NCI-H2171 (cell line): ENCODE measurements at places on chromosomes 5 and 9.

DNA sequence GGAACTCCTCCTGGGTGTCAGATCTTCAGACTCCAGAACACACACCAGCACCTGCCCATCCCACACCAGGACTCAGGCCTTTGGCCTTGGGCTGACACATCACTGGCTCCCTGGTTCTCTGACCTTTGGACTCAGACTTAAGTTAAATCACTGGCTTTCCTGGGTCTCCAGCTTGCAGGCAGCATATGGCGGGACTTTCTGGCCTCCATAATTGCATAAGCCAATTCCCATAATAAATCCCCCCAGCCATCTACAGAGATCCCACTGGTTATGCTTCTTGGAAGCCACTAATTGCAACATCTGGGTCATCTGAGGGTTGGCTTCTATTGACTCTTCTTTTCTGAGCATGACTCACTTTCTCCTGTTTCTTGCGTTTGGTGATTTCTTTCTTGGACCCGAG, 80.3 kb upstream of the SARDH start:
- DNase-seq: no peak

DNA sequence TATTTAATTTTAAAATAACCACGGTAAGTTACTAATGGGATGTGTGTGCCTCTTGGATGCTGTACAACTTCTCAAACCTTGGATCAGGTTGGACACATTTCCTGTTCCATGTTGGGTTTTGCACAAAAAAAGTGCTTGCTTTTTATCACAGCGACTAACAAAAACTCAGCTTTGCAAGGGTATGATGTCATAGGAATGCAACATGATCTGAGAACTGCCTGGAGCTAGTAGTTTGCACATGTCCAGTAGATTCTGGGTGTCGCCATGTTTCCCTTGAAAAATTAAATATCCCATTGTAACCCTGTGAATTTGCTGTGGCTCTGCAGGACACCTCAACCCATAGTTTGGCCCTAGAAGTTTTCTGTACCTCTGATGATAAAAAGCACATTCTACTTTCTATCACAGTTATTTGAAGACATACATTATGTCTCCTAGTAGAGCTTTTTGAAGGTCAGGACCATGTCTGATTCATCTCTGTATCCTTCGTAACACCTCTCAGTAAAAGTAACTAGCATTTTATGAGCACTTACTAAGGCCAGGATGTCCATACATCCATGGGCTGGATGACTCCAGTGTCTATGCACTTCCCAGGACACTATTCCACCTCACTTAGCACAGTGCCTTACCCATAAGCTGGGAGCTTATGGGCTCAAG, 11.5 kb upstream of the FRMPD1 start:
- no peak for DNase-seq

DNA sequence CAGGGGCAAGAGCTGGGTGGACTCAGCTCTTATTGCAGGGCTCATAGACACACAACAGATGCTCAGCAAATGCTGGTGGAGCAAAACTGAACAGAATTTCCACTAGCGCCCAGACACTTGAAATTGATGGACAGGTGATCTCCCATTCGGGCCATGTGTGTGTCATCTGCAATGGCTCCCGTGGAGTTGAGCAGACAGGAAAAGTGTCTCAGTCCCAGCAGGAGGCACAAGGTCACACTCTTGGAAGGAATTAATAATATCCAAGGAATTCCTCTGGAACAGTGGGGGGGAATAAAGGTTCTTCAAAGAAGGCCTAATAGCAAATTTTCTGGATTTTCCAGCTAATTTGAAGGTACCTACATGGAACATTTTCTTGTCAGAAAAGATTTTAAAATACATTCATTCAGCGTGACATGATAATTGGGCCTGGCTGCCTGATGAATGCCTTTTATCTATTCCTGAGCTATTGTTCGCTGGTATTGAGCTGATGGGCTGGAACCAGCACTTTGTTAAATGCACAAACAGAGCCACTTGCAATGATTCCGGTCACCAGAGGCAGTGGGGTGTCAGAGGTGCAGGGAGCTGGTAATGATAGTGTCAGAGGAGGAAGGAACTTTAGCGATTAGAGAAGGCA, 31.5 kb upstream of the ALDH1B1 start:
- no peak for DNase-seq

DNA sequence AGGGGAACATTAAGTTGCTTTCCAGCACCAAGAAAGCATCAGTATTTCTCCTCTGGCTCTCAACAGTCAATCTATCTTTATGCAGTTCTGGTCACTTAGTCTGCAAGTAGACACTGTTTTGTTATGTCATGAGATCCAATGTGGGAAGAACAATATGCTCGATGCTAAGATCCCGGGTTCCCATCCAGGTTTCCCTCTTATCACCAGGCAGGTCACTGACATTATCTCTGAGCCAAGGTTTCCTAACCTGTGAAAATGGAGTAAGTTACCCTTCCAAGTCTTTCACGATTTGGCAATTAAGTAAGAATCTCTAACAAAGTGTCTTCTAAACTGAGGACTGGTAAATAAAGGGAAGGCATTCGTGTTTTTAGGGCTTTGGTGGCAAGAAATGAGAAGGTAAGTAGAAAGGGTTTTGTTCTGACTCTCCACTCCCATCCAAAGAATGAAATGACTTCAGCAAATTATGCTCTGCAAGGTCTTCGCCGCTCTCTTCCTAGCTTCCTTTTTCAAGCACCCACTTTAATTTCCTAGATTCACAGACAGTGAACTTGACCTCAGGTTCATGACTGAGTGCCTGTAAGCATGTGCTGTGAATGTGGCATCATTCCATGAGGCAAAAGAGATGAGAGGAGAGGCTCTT, 86.4 kb downstream of the DCP2 start:
- no peak for DNase-seq

- no peak for DNase-seq
Observed at GRCh38 chr5:81965524-81965923, 6.3 kb upstream of the ATG10 start.

DNA sequence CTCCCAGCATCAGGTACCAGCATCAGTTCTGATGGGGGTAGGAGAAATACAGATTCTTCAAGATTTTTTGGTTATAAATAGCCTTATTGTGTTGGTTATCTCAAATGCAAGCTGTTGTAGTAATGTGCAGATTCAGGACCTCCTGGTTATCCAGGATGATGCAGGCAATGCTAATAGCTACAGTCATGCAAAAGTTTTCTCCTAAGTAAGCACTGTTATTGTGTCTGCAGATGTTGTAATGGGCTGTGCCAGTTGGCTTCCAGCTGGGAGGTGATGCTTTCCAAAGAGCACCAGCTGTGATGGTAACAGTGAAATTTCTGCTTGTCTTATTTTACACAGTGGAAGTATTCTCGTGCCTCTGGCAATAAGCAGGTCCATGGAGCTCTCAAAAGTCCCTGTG, 719.2 kb upstream of the CTNND2 start:
- no peak for DNase-seq

- no peak for DNase-seq
Observed at GRCh38 chr5:22057012-22057411, 796.1 kb downstream of the CDH12 start.

DNA sequence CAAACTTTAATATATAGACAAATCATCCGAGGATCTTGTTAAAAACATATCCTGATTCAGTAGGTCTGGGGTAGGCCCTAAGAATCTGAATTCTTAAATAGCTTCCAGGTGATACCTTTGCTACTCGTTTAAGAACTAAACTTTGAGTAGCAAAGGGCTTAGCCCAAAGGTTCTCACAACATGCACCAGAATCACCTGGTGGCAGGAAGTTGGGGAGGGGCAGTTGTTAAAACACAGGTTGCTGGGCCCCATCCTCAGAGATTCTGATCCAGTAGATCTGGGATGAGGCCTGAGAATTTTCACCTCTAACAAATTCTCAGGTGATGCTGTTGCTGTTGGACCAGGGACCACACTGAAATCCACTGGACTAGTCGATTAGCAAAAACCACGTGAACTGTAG, 20.0 kb upstream of the RGMB start:
- DNase-seq: no peak

GRCh38 chr9:81598811-81599210, 90.5 kb downstream of the TLE1 start:
- DNase-seq: no peak

- DNase-seq: no peak
Observed at GRCh38 chr5:106587-106986, 14.6 kb downstream of the PLEKHG4B start.

GRCh38 chr9:130138171-130138653, 34.0 kb upstream of the NCS1 start:
- DNase-seq: no peak

DNA sequence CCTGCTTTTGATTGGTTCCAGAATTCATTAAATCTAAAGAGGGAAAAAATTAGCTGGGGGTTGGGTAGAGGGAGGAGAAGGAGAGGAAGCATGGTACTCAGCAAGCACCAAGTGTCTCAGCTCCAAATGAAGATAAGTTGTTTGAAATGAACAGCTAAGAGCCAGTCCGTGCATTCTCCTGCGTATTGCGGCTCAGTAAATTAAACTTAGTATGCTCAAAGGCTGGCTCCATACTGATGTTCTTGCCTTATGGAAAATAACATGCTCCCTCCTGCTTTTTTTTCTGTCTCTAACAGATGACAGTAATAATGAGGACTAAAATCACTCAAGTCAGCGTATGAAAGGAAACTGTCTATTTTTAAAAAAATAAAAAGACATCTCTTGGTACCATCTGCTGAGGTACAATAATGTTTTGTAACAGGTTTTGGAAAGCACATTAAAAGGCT, 161.0 kb downstream of the SPATA31D1 start:
- peak; percentile 61 for DNase-seq

DNA sequence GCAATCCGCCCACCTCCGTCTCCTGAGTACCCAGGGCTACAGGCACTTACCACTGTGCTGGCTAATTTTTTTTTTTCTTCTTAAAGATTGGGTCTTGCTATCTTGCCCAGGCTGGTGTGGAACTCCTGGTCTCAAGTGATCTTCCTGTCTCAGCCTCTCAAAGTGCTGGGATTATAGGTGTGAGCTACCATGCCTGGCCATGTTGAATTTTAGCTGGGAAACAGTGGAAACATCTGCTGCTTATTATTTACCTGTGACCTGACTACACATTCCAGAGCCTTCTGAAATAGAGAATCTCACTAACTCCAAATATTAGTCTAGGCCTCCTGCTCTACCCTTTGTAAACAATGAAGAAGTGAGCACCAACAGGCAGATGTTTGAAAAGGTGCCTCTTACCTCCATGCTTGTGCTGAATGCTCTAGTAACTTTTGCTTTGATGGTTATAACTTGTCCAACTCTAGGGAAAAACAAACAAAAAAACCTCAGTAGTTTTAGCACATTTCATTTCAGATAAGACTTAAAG, 22.5 kb downstream of the ACOT12 start:
- DNase-seq: no peak

- DNase-seq: no peak
Observed at GRCh38 chr9:36110434-36110833, 26.1 kb upstream of the GLIPR2 start.

DNA sequence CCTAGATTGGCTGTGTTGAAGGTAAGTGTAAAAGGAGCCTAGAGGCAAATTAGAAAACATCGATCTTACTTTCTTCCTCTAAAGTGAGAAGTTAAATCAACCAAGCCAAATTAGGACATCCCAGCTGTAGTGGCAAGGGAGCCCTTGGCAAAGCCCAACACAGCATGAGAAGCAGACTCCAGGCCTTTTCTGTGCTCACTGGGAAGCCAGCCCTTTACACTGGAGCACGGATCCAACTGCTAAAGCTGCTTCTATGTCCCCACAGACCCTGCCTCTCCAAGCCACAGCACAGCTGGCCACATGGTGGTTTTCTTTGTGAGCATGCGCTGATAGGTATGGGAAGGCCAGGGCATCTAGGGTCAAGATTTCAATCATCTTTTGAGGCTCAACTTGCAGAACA, 94.1 kb downstream of the APBA1 start:
- DNase-seq: no peak

DNA sequence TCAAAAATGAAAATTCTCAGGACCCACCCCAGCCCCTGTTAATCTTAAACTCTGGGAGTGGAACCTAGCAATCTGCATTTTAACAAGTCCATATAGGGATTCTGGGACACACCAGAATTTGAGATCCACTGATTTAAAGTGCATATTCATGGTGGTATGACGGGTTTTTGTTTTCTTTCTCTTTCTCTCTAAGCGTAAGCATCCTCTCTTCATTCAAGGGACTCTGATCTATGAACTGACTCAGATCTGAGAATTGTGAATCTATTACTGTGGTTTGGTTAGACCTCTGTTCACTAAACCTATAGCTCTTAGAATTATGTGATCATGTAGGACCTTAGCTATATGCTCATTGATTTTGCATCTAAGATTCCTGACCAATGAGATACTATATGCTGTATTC, 565.2 kb downstream of the CCDC171 start:
- DNase-seq: no peak

- DNase-seq: no peak
Observed at GRCh38 chr9:21294904-21295538, 10.1 kb downstream of the IFNA5 start.
